A172 (cell line): ENCODE measurements at places on chromosomes 16 and 17. TPM values are rescaled to one million over a fixed set of nuclear protein-coding genes. Genes with fewer than 3 reads are reported as not detected.
A peak's percentile ranks its signal among the peaks of the same experiment; 100 is the strongest.

DNA sequence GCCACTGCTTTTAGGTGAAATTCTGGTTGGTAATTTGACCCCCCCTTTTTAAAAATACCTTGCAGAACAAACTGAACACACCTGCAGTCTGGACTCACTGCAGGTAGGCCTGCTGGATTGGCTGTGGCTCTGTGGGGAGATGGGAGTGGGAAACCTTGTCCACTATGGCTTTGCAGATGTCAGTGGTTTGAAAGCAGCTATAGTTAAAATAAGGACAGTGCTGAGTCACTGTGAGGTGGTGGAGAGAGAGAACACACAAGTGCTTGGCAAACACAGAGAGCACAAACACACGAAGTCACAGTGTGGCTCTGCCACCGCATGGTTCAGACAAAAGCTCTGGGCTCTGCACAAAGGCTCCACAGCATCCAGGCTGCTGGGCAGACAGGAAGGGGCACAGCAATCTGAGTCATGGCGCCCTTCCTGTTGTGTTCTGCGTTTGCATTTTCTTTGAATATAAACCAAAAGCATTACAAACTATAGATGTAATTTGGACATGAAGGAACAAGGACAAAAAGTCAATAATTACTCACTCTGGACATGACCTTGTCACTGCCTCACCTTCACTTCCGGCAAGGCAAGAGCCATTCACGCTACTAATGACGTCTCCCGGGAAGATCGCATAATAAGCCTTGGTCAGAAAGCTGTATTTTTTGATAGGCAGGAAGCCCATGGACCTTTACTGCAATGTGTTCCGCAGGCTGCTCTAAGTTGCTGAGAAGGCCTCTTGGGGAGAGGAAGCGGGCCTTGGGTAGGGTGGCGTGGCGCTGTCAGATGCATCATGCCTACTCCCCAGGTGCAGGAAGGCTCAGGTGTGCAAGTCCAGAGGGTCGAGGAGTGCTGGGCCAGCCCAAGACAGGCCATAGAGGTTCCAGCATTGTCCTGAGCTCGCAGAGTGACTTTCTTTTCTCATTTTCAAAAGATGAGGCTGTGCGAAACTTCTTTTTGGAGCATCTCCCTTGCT lies 60.1 kb upstream of the MED9 start:
- peak; percentile 44 for DNase-seq

- DNase-seq, result peak; percentile 54
Observed at GRCh38 chr17:8997994-8998628, 23.2 kb upstream of the NTN1 start.

- DNase-seq, result no peak
Observed at GRCh38 chr16:49816875-49817274, 39.0 kb downstream of the ZNF423 start.

DNA sequence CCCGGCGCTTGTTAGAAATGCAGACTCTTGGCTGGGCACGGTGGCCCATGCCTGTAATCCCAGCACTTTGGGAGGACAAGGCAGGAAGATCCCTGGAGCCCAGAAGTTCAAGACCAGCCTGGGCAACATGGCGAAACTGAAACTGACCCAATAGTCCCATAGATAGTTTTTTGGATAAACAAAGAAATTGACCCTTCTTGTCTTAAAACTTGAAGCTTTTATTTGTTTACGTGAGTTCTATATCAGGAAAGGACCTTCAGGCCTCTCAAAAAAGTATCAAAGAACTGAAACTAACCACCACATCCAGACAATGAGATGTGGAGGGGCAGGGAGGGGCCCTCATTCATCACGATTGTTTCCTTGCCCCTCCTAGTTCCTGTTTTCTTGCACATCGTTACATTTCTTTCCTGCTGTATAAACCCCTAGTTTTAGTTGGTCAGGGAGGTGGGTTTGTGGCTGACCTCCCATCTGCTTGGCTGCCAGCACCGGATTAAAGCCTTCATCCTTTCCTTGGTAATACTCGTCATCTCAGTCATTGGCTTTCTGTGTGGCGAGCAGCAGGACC lies 29.9 kb upstream of the PRM1 start:
- DNase-seq, result no peak

PPM1E gene
- 0.21 and 0.22 TPM in 2 replicates for total RNA-seq

FAM117A gene
- 4.6 and 12.0 TPM in 2 replicates for total RNA-seq

- DNase-seq, result no peak
Observed at GRCh38 chr16:21023509-21024202, 123.1 kb downstream of the LYRM1 start.
